ENCODE measurements at places on chromosomes 5 and 9.

GRCh38 chr9:95715868-95716435 lies 159.5 kb upstream of the ERCC6L2 start:
- DNase-seq = no peak

DNA sequence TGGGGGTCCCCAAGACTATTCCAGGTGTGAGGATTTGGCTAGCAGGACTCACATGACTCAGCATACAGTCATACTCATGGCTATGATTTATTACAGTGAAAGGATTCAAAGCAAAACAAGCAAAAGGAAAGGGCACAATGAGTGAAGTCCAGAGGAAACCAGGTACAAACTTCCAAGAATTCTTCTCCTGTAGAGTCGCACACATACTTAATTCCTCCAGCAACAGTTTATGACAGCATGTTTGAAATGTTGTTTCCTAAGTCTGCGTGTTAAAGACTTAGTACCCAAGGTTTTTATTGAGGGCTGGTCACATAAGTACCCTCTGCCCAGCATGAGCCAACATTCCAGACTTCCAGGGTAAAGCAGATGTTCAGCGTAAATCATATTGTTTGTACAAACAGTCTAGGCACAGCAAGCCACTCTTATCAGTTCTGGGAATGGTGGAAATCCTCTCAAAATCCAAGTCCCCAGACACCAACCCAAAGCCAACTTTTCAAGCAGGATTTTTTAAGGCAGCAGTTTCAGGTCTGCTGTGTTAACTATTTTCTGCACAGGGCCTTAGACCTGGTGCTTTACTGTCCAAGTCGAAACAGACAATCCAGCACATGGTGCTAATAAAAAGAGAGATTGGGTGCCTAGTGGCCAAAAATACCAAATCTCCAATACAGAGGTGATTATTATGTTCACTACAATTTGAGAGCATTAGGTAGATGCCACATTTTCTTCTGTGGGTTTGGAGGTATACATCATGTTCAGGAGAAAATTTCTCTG lies 18.6 kb upstream of the RICTOR start:
- DNase-seq = no peak

GRCh38 chr9:72038890-72039410 lies 21.5 kb downstream of the C9orf57 start:
- peak; percentile 46 for DNase-seq

DNA sequence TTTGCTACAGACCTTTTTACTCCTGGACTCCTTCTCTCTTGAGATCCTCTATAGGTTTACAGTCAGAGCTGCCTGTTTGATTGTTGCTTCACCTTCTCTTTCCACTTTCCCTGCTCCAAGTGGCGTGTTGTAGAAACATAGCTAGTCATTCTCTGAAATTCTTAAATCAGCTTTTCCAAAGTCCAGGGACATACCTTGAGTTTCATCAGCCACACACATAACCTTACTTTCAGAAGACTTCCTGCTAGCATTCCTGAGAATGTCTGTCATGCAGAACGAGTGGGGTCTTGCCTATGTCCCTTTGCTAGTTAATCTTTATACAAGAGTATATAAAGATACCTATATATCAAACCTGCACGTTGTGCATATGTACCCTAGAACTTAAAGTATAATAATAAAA lies 230.3 kb upstream of the ZNF462 start:
- no peak for DNase-seq

DNA sequence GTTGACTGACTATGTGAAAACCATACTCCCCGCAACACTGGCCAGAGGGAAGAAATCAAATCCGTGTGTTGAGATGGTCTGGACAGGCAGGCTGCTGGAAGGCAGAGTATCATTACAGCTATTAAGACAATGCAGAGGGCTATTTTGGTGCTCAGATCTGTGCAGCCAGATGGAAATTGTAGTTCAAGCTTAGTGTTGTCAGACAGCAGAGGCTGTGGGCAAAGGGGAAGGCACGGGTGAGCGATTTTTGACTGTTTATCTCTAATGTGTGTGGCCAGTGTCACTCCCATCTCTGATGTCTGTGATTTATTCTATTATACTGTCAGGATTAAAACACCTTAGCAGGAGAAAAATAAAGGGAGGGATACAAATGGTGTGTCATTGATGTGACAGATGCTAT lies 984.4 kb upstream of the WWC1 start:
- no peak for DNase-seq

- no peak for DNase-seq
Measured at GRCh38 chr5:134406390-134406789, 5.3 kb downstream of the CDKN2AIPNL start.

- no peak for DNase-seq
Measured at GRCh38 chr5:83082750-83083149, 5.4 kb downstream of the XRCC4 start.

- DNase-seq = no peak
Measured at GRCh38 chr5:149581192-149581861, at the start of gene ARHGEF37. ARHGEF37 (plus strand) TSS chr5:149581498; CDS start chr5:149597770, 16,272 bp downstream.

DNA sequence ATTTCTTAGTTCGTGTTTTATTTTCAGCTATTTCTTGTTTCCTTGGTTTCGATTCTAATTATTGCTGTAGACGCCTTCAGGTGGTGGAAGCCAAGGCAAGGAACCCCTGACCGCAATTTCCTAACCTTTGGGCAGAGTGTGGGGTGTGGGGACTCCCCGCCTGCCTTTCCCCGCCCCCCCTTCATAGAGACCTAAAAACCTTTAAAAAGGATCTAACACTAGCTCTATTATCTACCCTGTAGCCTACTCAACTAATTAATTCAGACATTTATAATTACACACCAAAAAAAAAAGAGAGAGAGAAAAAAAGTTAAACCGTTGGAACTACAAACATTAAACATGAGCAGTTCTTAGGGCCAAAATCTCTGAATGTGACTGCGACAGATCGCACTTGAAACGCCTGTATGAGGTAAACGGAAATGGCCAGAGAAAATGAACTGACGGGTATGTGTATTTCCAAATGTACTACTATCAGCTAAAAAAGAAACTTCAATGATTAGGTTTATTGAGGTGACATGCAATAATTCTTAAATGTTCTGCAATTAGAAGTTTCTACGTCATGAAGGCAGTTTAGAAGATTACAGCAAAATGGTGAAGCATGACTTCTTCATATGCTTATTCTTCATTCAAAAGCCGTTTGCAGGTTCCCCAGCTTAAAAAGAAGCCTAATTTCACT lies 19.0 kb upstream of the FER start:
- DNase-seq = peak; percentile 43

DNA sequence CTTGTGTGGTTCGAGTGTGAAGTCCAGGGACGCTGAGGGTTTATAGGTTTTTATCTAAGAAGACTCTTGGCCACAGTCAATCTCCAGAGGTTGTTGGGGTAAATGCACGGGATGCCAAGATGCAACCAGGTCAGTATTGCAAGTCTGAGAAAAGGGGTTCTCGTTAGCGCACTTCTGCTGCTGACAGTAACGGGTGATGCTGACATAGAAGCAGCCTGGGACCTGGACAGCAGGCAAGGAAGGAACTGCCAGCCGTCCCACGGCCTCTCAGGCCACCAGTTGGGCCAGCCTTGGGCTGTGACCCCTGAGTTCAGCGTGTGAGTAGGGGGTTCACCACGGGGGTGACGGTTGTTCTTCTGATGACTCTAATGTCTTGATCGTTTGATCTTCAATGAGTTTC lies 39.0 kb downstream of the TENT4A start:
- no peak for DNase-seq

DNA sequence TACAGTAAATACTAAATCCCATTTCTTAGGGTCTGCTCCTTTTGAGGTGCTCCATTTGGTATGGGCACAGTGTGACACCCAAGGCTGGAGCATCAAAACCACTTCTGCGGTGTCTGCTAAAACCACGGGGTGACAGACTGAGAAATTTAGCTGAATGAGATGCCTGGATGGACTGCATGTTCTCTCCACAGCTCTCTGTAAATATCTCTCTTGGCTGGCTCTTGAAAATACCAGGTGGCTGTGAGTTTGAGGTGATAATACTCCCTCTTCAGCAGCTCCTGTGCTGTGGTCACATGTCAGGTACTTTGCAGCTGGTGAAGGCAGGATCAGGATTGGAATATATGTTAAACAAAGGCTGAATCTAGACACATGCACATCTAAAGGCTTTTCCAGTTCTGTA lies 93.7 kb upstream of the SIMC1 start:
- no peak for DNase-seq

- no peak for DNase-seq
Measured at GRCh38 chr5:61018062-61018461, 73.1 kb downstream of the NDUFAF2 start.

DNA sequence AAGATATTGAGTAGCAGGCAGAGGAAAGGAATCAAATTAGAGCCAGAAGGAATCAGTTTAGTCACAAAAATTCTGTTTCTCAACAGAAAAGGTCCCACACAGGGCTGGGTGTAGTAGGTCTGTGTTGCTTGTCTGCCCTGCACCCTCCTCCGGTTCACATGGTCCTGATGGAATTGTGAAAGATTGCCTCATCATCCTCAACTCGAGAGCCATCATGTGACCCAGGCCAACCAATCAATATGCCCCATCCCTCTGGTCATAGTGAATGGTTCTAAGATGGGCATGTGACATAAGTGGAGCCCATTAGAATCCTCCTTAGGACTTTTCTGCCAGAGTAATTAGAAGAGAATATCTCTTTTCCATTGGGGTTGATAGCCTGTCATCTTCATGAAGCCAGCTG lies 56.7 kb upstream of the RAD23B start:
- no peak for DNase-seq

DNA sequence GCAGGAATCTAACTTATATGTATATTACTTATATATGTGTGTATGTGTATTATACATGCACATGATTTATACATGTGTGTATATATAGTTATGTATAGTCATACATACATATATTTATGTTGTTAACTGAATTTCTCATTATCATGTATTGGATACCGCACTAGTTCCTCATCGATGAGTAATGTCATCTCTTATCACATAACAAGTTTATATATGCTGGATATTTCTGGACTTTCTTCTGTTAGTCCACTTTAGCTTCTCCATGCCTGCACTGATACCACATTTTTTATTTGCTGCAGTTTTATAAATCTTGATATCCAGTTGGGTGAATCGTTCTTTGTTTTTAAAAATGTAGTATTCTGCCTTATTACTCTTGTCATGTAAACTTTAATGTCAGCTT lies 50.2 kb downstream of the APC start:
- DNase-seq = no peak

- DNase-seq = no peak
Measured at GRCh38 chr9:82424599-82425120, 436.1 kb downstream of the SPATA31D1 start.

GRCh38 chr5:159660401-159660800 lies 255.9 kb upstream of the ADRA1B start:
- no peak for DNase-seq

DNA sequence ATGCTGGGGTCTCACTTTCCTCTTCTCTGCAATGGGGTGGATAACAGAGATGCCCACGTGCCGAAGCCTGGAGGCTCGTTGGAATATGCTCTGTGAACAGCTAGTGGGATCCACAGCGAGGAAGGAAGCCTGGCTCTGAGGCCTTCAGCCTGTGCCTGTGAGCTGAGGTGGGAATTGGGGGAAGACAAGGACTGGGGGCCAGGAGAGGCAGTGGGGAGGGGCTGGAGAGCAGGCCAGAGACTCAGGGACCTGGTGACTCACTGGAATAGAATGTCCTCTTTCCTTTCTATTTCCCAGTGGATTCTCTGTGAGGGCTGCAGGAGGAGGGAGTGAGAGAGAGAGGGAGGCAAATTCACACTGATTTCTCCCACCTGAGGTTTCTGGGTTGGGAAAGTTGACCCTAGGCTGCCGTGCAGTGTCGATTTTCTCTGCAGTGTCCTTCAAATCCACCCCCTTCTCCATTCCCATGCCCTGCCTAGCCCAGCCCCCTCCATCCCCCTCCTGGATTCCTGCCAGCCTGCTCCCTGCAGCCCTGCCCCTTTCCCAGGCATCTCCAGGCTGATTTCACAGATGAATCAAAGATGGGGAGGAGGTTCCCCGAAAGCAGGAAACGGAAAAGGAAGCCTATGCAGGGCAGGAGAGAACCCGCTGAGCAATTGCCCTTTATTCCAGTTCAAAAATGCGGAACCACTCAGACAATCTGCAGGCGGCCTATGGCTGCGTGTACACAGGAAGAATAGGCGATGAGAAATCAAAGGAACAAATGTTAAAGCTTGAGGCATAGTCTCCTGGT lies 1.4 kb upstream of the SPAAR start:
- no peak for DNase-seq

GRCh38 chr9:81893929-81894328 lies 34.3 kb upstream of the SPATA31D4 start:
- no peak for DNase-seq

DNA sequence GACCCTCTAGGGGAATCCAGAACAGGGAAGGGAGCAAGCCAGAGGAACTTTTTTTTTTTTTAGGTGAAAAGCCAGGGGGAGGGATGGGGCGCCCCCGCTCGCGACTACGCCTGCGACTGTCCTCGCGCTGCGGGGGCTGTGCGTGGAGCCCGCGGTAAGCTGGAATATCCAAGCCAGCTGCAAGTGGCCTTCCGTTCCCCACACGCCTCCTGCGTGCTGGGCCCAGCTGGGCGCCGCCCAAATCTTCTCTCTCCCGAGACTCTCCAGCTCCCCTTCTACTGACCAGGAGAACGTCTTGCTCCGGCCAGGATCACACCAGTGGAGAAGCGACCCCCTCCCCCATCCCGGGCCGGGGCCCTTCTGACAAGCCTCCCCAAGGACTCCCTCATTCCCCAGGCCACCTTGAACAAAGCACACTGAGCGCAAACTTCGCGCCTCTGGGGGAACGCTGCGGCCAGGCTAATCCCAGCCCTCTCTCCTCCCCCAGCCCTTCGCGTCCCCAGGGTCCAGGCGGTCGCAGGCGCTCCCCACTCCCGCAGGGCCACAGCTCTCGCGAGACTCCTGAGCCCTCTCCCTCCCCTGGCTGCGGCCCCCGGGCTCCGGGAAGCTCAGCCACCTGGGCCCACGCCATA lies 6.6 kb downstream of the BARX1 start:
- DNase-seq = no peak

GRCh38 chr5:125914471-125914870 lies 508.7 kb upstream of the GRAMD2B start:
- no peak for DNase-seq

DNA sequence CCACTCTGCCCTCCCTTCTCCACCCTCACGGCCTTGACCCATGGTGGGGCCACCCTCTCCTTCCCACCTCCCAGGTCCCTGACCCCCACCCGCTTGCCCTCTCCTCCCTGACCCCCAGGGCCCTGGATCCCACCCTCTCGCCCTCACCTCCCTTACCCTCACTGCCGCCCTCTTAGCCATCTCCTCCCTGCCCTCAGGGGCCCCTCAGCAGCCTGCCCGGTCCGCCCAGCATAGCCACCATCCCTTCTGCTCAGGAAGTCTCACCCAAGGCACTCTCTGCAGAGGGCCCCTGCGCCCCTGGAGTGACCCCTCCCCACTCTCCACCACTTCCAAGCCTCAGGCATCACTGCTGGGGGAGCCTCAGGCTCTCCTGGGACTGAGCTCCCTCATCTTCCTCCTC lies 66.3 kb downstream of the MRPL36 start:
- no peak for DNase-seq

- DNase-seq = no peak
Measured at GRCh38 chr9:72779614-72780013, 173.2 kb downstream of the ALDH1A1 start.

GRCh38 chr9:36031774-36032555 lies 4.7 kb upstream of the RECK start:
- DNase-seq = no peak

Measured in stimulated activated CD8-positive, alpha-beta memory T cell treated with anti-CD3 and anti-CD28 coated beads, Interleukin-4, amount 100 ng/mL, for 4 hours (primary cell).